ENCODE measurements at places on chromosomes 2 and 18.
A peak's percentile ranks its signal among the peaks of the same experiment; 100 is the strongest.

GRCh38 chr2:239375278-239376061 lies 25.4 kb downstream of the HDAC4 start:
- peak; percentile 74 for DNase-seq

DNA sequence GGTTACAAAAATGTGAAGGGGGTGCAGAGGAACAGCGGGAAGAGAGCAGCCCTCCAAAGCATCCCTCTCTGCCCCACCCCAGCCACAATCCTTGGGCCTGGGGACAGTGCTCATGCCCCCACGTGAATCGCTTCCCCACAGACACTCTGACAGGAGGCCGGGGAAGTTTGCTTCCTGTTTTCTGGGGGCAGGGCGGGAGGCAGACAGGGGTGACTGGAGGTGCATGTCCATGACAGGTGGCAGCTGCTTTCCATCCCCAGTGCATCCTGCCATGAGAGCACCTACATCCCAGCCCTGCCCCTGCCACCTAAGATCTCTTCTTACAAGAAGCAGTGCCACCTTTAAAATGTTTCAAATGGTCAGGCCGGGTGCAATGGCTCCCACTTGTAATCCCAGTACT lies 47.2 kb upstream of the UBE2F start:
- DNase-seq = no peak

- DNase-seq = no peak
Measured at GRCh38 chr2:226063704-226064440, 664.4 kb downstream of the NYAP2 start.

GRCh38 chr2:241314226-241315092 lies 1.0 kb downstream of the HDLBP start:
- no peak for DNase-seq

DNA sequence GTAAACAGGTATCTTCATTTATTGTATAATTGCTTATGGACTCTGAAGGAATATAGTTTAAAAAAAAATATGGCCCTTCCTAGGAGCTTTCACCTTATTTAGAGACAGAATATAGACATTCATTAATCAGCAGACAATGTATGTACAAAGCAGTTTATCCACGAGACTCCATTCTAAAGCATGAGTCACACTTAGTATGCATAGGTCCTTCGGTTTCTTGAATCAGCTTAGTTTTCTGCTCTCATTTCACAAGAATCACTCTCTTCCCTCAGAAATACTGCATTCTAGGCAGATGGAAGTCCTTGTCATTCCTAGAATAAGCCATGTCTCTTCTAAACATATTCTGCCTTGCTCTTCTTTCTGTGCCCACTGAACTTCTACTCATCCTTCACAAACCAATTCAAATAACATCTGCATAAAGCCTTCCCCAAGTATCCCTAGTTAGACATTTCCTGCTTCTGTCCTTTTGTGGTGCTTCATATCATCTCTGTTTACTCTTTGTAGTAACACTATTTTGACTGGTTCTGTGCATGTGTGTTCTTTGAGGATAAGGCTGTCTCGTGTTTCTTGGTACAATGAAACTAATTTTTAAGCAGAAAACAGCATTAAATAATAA lies 84.5 kb downstream of the PTRHD1 start:
- DNase-seq = no peak

DNA sequence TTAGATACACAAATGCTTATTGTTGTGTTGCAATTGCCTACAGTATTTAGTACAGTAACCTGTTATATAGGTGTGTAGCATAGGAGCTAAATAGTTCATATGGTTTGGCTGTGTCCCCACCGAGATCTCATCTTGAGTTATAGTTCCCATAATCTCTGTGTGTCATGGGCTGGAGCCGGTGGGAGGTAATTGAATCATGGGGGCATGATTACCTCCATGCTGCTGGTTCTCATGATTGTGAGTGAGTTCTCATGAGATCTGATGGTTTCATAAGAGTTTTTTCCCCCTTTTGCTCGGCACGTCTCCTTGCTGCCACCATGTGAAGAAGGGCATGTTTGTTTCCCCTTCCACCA lies 190.5 kb upstream of the SESTD1 start:
- DNase-seq = no peak

DNA sequence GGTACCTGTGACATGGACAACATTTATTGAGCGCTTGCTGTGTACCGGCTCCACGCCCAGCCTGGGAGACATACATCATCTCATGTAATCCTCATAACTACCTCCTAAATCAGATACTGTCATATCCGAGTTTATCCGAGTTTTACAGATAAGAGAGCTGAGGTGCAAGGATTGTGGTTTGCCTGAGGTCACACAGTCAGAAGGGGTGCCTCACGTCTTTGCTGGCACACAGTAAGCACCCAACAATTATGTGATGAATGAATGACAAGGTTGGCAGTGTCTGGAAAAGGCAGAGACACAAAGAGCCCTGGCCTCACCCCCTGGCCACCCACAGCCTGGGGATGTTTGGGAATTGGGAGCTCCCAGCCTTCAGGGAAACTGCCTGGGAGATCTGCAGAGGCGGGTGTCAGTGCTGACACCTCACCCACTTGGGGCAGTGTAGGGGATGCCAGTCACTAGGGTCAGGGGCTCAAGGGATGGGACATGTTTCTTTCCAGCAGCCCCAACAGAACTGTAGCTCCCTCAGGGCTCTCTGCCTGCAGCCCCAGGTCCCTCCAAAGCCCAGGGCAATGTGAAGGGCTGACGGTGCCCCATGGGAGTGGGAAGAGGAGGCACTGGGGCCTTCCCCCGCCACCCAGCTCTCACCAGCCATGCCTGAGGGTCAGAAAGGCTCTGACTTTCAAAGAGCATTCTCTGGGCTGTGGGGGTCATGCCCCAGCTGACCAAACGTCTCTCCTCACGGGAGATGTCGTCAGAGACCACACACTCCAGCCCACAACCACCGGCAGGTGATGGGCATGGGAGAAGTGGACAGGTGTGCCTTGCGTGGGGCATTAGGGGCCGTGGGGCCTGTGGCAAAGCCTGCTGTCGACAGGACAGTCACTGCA lies 157.5 kb downstream of the ZFP36L2 start:
- no peak for DNase-seq

DNA sequence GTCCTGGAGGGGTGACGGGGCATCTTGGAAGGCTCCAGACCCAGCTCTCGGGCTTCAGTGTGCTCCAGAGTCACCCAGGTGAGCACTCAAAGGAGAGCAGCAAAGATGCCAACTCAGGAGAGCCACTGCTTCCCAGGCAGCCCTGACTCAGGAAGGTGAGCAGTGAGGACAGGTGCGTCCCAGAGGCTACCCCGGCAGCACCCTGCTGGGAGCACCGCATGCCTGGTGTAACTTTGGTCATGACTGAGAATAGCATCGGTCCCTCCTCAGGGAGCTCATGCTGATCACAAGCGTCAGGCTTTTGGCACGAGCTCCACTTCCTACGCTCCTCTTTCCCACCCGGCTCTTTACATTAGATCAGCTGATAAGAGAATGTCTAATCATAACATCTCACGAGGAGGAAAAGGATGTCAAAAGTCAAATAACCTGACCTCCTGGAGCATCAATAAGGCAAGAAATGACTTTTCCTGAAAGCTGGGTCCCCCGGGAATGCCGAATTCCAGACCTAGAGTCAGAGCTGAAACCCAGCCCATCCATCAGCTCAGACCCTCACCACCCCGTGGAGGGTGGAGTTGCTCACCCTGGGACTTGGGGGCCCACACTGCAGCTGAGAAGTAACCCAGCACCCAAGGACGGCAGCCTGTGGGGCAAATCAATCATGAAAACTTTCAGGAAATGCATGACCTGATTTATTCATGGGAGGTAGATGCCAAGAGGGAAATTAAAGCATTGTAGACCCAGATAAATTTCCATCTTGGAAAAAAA lies 248.8 kb downstream of the ACKR3 start:
- no peak for DNase-seq

All from cardiac septum (tissue), 1 donor.